ENCODE measurements at places on chromosomes 4 and X. TPM values are rescaled to one million over a fixed set of nuclear protein-coding genes. Genes with fewer than 3 reads are reported as not detected.

The VCX3A gene
- total RNA-seq: not detected

The MAGEB2 gene
- not detected for total RNA-seq

The RPA4 gene
- total RNA-seq: 0.48 TPM

The DACH2 gene
- not detected for total RNA-seq

The CFI gene
- 10.8 TPM for total RNA-seq

The PGAM4 gene
- total RNA-seq: not detected

The DSPP gene
- total RNA-seq: not detected

The CT45A1 gene
- total RNA-seq: not detected

The CT45A10 gene
- total RNA-seq: not detected

The TIGD4 gene
- total RNA-seq: 0.40 TPM

The GABRB1 gene
- total RNA-seq: 10.7 TPM

The RADX gene
- total RNA-seq: 1.0 TPM

The KLF3 gene
- total RNA-seq: 25.3 TPM

The SGMS2 gene
- total RNA-seq: 37.8 TPM

The MTTP gene
- total RNA-seq: 2.0 TPM

The IDS gene
- 87.6 TPM for total RNA-seq

The NDUFB11 gene
- total RNA-seq: 109 TPM

The SMIM43 gene
- 0.27 TPM for total RNA-seq
